OCI-LY7 (cell line): ENCODE measurements at places on chromosomes 7 and 10. TPM values are rescaled to one million over a fixed set of nuclear protein-coding genes. Genes with fewer than 3 reads are reported as not detected.

The MAGI2 gene
- total RNA-seq, result 0.13 and 0.17 TPM in 2 replicates

The ATP6V0A4 gene
- total RNA-seq, result not detected in 2 replicates

The HMX3 gene
- not detected in 2 replicates for total RNA-seq

The PAXIP1 gene
- 33.0 and 36.3 TPM in 2 replicates for total RNA-seq

The SLC18A3 gene
- total RNA-seq, result not detected in 2 replicates

The ANAPC16 gene
- total RNA-seq, result 84.7 and 92.8 TPM in 2 replicates

The PRLHR gene
- total RNA-seq, result not detected in 2 replicates

The IFIT2 gene
- total RNA-seq, result 0.37 and 0.72 TPM in 2 replicates

The SPDYE9 gene
- total RNA-seq, result not detected in 2 replicates

The HTR5A gene
- not detected in 2 replicates for total RNA-seq

The DYNC1I1 gene
- not detected in 2 replicates for total RNA-seq

The GNA12 gene
- total RNA-seq, result 35.9 and 36.1 TPM in 2 replicates

The HACD1 gene
- not detected in 2 replicates for total RNA-seq

DNA sequence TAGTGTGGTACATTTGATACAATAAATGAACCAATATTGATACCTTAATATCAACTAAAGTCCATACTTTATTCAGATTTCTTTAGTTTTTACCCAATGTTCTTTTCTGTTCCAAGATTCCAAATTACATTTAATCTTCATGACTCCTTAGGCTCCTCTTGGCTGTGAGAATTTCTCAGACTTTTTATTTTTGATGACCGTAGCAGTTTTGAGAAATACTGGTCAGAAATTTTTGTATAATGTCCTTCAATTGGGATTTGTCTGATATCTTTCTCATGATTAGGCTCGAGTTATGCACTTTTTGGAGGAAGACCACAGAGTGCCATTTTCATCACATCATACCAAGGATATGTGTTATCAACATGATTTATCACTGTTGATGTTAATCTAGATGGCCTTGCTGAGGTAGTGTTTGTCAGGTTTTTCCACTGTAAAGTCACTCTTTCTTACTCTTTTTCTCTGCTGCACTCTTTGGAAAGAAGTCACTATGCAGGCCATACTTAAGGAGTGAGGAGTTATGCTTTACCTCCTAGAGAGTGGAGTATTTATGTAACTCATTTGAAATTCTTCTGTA is 12.9 kb upstream of the ENTPD1 start:
- DNase-seq, result no peak

GRCh38 chr7:123747620-123748141 is 1.1 kb downstream of the WASL start:
- DNase-seq, result peak; percentile 30

GRCh38 chr7:82428186-82428961 is 15.2 kb downstream of the CACNA2D1 start:
- DNase-seq, result no peak

DNA sequence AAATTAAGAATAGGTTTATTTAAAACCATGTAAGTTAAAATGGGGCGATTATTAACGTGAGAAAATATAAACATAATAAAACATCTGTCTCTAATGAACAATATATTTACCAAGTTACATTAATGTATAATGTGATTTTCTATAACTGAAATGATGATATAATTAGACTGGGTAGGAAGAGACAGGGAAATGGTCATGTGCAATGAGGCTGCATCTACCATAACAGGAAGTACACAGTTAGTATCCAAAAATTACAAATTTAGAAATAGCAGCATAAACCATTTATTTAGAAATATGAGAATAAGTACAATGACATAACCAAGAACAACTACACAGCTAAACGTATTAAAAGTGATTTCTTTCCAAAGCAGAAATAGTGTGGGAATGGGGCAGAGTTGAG is 25.8 kb upstream of the BET1 start:
- no peak for DNase-seq

DNA sequence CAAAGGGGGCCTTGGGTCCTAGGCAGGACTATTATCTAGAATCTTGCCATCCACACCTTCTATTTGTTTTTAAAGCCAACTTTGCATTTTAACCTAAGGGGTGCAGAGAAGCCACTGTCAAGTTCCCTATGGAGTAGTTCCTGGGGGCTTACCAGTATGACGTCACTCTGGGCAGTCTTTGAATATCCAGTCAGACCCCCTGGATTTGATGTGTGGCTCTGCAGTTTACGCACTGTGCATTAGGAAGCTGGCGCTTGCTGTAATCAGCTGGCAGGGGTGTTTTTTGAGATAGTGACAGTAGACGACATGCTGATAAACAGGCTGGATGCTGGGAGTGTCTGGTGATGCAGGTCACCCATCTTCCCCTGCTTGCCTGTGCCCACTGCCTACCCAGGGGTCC is 892.7 kb upstream of the ZNF722 start:
- no peak for DNase-seq

DNA sequence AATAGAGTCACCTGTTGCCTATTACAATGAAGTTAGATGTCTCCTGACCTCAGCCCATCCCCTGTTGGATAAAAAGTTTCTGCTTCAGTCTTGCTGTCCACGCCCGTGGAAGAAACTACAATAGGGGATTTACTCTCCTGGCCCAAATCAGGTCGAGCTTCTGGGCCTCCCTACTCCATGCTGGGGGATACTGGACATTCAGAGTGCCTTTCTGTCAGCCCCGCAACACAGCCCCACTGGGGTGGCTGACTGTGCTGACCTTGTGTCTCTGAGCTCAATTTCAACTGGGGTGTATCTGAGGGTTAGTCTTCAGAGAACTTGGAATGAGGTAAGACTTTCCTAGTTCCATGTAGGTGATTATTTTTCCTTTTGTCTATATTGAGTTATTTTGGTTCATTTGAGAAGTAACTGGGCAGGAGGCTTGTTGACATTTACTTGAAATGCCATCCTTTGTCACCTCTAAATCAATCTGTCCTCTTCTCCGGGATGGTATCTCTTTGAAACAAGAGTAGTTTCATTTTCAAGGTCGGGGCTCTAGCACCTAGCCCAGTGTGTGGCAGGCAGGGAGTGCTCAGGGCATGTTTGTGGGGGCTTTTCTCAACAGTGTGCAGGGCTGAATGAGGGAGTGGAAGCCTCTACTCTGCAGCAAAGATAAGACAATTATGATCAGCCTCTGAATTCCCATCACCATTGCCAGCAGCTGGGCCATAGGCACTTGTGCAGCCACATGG is 17.7 kb upstream of the CXCL12 start:
- no peak for DNase-seq

DNA sequence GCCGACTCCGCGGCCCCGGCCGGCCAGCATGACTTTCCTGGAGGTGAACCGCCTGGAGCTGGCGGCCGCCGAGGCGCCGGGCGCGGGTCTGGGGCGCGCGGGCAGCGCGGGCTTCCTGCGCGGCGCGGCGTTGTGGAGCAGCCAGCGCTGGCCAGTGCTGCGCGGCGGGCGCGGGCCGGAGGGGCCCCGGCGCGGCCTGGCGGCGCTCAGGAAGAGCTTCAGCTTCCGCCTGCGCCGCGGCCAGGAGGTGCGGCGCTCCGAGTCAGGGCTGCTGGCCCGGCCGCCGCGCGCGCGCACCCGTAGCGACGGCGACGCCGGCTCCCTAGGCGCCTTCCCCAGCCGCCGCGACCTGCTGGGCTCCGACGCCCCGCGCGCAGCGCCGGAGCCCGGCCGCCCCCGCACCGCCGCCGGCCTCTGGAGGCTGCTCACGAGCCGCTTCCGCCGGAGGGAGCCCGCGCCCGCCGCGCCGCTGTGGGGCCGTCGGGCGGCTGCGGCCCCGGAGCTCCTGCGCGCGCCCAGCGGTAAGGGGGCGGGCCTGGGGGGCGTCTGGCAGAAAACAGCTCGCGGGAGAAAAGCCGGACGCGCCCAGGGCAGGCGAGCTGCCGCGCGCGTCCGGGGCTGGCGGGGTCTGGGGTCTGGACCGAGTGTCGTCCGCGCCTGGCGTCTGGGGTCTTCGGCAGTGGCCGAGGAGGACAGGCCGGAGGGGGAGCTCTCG is 29.0 kb downstream of the AGAP3 start:
- no peak for DNase-seq

DNA sequence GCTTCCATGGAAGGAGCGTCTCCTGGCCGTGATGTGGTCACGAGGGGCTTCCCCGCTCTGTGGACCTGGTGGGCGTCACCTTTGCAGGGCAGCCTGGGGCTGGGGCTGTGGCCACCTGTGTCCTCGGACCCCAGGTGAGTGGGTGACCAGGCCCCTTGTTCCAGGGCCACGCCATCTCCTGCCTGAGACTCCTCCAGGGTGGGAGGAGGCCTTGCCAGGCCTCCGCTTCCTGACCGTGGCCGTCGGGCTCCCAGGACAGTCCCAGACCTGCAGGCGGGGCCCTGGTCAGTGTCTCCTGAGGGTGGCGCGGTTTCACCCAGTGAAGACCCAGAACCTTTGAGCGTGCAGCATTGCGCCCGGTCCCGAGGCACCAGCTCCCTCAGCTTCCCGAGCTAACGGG is 20.4 kb upstream of the UTF1 start:
- DNase-seq, result no peak

GRCh38 chr7:26667514-26668133 is 196.8 kb downstream of the SKAP2 start:
- DNase-seq, result peak; percentile 85

- no peak for DNase-seq
Observed at GRCh38 chr10:125005312-125006187, 63.6 kb downstream of the ZRANB1 start.

DNA sequence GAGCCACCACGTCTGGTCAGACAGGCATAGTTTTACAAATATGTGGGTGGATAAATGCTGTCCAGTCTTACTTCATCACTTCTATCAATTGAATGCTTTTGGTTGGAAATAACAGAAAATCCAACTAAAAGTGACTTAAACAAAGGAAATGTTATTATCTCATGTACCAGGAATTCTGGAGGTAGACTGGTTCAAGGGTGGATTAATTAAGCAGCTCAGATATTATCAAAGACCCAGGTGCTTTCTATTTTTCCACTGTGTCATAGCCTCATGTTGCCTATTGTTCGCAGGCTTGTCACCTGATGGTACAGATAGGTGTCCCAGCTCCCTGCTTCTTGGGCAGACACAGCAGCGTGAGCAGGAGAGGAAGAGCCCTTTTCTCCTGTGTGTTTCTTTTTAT is 156.1 kb upstream of the CTBP2 start:
- no peak for DNase-seq

DNA sequence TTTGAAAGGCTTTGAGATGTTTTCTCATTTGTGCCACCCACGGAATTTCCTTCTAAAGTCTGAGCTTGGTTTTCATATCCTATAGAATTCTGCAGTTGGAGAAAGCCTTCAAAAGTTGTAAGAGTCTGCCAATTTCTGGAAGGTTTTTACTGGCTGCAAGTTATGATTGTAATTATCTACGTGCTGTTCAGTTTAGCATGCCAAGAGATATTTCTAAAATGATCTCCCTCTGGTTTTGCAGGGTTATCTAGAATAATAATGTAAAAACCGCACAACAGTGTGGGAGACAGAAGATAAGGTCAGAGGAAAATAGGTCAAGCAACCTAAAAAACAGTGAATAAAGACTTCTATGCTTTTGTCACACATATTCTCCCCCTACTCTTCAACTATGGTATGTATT is 69.3 kb downstream of the MTERF1 start:
- DNase-seq, result no peak

GRCh38 chr10:63267414-63268148 is 134.5 kb downstream of the NRBF2 start:
- DNase-seq, result peak; percentile 73

DNA sequence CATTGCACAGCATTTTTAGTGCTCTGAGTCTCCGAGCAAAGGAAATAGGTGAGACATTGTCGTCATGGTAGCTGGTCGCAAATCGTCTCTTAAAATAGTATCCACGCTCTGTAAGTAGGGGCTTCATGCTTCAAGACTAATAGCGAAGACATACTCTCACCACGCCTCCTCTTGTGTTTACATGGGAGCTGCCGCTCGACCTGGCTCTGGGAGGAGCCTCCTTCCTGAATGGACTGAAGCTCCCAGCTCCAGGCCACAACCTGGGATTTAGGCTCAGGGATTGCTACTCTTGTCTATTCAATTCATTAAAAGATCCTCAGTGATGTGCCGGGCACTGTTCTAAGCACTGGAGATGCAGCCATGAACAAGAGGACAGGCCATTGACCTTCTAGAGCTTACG is 196.1 kb upstream of the GALNT17 start:
- DNase-seq, result no peak

GRCh38 chr10:126500185-126500584 is 111.9 kb upstream of the ADAM12 start:
- no peak for DNase-seq

- no peak for DNase-seq
Observed at GRCh38 chr7:47377741-47378140, 204.2 kb downstream of the TNS3 start.

- DNase-seq, result no peak
Observed at GRCh38 chr10:110828525-110828924, 43.2 kb upstream of the PDCD4 start.

DNA sequence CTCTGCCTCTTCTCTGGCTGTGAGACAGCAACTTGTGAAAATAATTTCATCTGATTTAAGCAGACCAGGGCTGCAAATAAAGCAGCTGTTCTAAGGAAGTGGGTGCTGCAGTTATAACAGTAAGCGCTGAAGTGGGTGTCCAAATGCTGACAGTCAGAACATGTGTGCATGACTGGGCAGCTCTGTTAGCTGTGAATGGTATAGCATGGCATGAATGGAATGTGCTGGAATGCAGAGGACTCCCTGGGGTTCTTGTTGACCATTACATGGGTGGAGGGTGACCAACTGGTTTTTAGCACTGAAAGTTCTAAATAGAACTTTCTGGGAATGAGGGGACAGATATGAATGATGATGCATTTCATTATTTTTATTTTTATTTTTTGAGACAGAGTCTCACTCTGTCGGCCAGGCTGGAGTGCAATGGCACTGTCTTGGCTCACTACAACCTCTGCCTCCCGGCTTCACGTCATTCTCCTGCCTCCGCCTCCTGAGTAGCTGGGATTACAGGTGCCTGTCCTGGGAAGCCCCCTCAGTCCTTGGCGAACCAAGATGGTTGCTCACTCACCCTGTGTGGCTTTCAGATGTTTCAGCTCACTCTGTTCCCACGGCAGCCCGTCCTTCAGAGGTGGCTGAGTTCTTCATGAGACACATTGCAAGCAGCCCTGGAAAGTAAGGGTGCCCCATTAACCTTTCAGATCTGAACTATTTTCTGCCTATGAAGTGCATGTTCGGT is 319.8 kb upstream of the PHYHIPL start:
- no peak for DNase-seq

- no peak for DNase-seq
Observed at GRCh38 chr7:32224276-32224675, 154.1 kb upstream of the PDE1C start.

- no peak for DNase-seq
Observed at GRCh38 chr7:150957133-150958020, 20.7 kb downstream of the KCNH2 start.

DNA sequence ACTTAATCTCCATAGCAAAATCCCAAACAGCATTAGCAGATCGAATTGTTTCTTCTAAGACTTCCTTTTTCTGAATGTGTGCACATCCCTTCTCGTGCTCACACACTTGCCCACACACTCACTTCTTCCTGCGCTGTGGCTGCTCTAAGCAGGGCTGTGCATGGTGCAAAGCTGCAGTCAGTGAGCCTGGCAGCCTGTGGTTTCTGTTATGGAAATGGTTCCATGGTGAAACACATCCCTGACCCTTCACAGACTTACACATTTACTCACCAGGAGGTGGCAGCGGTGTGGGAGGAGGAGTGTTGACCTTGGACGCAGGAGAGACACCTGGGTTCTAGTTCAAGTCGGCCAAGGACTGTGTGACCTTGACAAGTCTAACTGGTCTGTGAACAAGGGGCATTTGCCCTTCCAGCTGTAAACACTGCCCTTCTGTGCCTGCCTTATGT is 24.9 kb downstream of the MTURN start:
- peak; percentile 55 for DNase-seq

- DNase-seq, result no peak
Observed at GRCh38 chr7:19116121-19117090, 1.0 kb downstream of the TWIST1 start.

GRCh38 chr10:68212721-68213352 is 19.1 kb downstream of the ATOH7 start:
- peak; percentile 67 for DNase-seq
